Fibroblast of mammary gland (primary cell): ENCODE measurements at places on chromosomes 7 and 10.

- no peak for DNase-seq
Observed at GRCh38 chr7:74220229-74220628, 10.4 kb downstream of the LAT2 start.

DNA sequence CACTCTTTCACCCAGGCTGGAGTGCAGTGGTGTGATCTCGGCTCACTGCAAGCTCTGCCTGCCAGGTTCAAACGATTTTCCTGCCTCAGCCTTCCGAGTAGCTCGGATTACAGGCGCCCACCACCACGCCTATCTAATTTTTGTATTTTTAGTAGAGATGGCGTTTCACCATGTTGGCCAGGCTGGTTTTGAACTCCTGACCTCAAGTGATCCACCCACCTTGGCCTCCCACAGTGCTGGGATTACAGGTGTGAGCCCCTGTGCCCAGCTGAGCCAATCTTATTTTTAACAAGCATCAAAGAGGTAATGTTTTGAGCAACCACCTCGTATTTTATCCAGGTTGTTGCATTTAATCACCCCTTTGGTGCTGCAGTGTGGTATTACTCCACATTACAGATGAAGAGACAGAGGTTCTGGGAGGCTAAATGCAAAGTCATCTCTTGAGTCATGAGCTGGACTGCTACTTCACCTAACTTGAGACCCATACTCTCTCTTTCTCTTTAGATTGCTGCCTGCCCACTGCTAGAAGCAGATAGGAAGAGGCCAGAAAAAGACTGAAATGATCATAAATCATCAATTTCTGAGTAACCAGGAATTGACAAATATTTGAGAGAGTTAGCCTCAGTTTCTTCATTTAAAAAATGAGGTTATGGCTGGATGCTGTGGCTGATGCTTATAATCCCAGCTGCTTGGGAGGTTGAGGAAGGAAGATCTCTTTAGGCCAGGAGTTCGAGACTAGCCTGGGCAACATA lies 116.2 kb downstream of the CAMK1D start:
- no peak for DNase-seq

- DNase-seq = no peak
Observed at GRCh38 chr7:129055294-129055816, 444 bp upstream of the TNPO3 start.

- peak; percentile 87 for DNase-seq
Observed at GRCh38 chr10:63738410-63738809, 217.2 kb downstream of the REEP3 start.

GRCh38 chr10:77231375-77231774 lies 406.2 kb downstream of the KCNMA1 start:
- no peak for DNase-seq

DNA sequence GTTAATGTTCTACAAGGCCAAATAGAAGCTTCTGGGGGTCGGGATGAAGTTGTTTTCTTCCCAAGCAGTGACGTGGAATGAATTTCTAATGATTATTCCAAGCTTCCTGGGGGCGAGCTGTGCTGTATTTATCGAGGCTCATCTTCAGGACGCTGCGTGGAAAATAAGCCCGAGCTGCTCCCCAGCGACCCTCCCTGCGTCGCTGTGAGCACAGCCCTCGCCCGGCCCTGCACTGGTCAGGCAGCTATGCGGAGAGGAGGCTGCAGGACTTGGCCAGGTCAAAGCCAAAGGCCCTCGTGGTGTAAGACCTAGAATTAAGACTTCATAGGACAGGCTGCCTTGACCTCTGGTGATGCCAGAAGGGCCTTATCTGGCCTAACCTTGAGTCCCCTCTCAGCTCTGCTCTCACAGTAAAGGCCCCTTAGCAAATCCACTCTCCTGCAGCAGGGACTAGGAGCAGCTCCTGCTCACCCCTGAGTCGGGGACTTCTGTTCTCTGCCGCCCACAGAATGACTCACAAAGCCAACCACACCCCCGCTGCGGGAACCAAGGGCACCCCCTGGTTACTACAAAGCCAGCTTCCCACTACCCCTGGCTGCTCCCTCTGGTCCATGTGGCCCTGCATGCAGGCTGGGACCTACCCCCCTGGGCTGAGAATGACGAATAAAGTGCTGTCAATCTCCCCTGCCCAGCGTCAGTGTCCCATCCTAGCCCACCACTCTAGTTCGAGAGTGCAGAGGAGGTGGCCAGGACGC lies 501.6 kb downstream of the TCERG1L start:
- no peak for DNase-seq

GRCh38 chr10:16887565-16887964 lies 70.3 kb upstream of the RSU1 start:
- DNase-seq = peak; percentile 86

DNA sequence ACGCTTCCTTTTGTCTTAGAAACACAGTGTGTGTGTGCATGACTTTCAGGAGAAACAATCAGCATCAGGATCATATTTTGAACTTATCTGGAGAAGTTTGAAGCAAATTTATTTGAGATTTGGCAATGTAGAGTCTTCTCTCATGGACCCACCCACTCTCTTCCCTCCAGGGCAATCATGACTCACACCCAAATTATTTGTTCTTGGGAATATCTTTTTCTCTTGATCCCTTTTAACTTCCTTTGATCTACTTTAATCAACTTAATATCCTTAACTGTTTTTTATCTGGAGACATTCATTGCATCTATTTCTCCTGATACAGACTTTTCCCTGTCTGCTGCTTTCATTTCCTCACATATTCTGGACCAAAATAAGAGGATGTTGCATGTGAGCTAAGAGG lies 1174.3 kb downstream of the GATA3 start:
- peak; percentile 67 for DNase-seq

DNA sequence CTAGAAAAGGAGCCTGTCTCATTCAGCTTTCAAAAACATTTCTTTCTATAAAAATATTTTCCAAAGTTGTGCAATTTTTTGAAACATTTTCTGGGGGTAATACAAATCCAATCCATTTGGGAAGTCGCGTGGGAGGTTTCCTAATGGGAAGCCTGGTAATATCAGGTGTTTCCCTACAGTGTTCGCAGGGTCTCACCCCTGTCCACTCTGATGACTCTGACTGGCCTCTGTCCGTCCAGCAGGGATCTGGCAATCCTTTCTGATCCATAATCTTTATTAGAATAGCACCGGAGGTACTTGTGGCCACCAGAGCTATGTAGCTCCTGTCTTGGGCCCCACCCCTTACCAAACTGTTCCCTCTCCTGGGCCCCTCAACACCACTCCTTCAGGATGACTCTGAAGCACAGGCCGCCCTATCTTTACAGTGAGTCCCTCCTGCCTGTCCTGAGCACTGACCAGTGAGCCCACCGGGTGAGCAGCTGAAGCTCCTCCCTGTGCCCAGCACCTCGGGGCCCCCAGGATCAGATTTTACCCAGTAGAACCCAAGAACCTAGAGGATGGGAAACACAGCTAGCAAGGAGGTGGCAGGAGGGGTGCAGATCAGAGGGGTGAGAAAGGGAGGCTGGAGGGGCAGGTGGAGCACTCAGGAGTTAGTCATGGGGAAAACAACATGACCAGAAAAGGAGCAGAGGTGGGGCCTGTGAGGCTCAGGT lies 84.8 kb downstream of the PTPRE start:
- no peak for DNase-seq

DNA sequence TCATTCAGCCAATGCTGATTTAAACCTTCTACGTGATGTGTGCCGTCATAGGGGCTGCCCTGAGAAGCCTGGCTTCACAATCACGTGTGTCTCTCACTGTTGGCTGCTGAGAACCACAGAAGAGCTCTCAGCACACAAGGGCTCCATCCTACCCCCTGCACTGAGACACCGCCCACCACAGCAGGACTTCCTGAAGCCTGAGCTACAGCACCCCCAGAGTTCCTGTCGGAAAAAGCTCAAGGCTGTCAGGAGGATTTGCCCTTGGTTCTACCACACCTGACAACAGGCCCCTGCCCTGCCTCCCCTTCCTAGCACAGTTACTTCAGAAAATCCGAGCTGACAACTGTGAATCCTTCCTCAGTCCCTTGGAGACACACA lies 191.9 kb downstream of the MAD1L1 start:
- DNase-seq = no peak

GRCh38 chr10:49508654-49509053 lies 30.3 kb downstream of the ERCC6 start:
- DNase-seq = no peak

GRCh38 chr7:158026636-158027265 lies 560.9 kb downstream of the PTPRN2 start:
- no peak for DNase-seq
